Bone marrow (tissue), 2 donors: ENCODE measurements at places on chromosomes 2 and 18.

DNA sequence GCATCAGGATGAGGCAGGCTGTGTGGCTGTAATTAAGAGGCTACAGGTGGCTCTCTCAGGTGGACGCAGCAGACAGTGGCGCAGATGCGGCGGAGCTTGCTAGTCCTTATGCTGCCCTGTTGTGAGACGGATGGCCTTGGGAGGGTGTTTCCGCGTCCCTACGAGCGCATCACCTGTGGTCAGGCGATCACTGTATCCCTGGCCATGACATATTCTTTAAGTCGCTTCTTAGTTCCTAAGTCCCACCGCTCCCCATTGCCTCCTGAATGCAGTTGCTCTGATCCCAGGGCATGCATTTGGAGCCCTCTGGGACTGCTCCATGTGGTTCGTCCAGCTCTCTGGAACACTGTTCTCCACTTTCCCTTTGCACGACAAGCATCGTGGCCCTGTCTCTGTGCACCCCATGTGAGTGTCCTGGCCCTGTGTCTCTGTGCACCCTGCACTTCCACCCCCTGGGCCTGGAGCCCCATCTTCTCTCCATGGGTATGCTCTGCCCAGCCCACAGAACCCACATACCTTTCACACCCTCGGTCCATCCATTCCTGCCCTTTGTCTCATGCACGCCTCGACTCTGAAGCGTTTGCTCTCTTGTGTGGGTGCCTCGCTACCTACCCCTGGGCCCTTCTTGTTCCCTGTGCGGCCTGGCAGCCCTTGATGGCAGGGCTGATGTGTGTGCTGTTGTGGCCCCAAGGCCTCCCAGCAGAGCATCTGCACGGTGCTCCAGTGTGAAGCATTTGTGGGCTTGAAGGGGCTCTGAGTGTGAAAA, 74.4 kb downstream of the SH3RF3 start:
- DNase-seq, result no peak

GRCh38 chr18:45008694-45009413, 328.2 kb downstream of the SETBP1 start:
- DNase-seq, result no peak

- no peak for DNase-seq
These were observed 1.6 kb downstream of the FEV start for GRCh38 chr2:218983263-218983933.

DNA sequence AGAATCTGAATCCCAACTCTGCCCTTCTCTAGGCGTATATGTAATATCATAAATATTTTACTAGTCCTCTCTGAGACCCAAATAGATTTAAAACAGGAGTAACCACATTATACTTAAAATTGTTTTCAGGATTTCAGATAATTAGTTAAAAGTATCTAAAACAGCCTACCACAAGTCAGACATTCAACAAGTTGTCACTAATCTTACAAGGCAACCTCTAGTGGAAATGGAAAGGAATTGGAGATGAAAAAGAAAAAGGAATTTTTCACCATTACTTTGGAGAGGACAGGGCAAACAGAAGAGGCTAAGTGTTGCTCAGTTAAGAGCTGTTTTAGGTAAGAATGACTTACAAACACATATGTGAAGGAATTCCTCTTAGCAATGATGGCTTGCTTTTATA, 11.4 kb downstream of the CUL3 start:
- DNase-seq, result no peak

GRCh38 chr2:115163572-115163971, 721.1 kb downstream of the DPP10 start:
- no peak for DNase-seq

DNA sequence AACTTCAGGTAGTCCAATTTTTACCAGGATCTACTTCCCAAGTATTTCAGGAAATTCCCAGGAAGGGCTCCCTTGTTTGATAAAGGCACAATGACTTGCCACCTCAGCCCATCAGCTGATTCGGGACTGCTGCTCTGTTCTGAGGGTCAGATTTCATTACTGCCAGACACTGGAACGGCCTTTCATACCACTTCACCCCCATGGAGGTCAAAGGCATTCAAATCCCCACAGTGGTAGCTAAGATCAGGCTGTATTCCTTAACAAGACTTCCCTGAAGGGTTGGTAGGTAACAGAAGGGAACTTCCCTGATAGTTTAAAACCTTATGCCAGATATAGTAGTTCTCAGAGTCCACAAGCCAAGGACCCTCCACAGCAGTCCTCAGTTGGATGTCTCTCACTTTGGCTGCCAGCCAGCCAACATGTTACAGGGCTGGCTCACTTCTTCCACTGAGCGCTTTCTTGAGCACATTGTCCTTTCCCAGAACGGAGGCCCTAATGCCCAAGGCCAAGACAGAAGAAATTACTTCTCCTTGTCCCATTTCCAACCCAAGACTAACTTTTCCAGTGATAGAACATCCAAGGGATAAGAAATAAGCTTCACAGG, 40.0 kb upstream of the GLS start:
- no peak for DNase-seq

GRCh38 chr2:67290451-67291290, 106.5 kb upstream of the ETAA1 start:
- no peak for DNase-seq

DNA sequence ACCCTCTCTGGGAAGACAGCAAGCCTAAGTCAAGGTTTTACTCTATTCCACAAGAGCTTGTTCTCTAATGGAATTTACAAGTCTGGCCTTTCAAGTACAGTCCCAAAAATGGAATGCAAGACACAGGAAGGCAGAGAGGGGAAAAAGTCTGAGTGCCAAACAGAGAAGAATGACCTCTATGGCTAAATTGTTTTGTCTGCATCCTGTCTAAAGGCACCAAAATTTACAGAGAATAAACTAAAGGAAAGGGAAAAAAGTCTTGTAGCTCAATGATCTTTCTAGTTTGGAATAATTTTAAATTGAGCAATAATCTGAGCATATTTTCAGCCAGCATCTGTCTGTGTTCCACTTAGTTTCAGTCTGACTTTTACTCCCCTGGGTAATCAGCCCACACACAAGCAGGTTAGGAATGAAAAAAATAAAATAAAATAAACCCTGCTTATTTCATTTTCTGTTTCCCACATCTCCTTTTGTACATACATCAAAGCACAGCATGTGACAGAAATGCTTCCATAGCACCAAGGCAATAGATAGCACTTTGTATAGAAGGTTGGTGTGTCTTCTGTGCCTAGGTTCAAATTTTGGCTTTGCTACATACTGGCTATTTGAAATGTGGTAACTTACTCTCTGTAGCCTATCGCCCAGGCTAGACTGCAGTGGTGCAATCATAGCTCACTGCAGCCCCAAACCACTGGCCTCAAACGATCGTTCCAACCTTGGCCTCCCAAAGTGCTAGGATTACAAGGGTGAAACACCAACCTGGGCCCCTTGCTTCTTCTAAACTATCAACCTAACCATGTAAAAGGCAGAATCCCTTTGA, 105.1 kb downstream of the SLC8A1 start:
- no peak for DNase-seq

DNA sequence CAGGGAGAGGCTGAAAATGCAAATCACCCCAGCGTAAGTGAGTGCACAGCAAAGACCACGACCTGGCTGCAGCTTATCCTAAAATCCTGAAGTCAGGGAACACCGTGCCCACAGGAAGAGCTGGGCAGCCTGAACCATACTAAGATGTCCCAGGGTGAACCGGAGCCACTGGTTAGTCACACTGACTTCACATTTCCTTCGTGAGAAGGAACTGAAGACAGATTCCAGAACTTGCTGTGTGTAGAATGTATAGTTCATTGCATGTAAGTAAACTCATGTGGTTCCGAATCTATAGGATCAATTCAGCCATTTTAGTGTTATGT, 84.6 kb upstream of the NDUFV2 start:
- peak; percentile 13 for DNase-seq

- no peak for DNase-seq
These were observed 7.5 kb downstream of the ZNF519 start for GRCh38 chr18:14124689-14125088.

DNA sequence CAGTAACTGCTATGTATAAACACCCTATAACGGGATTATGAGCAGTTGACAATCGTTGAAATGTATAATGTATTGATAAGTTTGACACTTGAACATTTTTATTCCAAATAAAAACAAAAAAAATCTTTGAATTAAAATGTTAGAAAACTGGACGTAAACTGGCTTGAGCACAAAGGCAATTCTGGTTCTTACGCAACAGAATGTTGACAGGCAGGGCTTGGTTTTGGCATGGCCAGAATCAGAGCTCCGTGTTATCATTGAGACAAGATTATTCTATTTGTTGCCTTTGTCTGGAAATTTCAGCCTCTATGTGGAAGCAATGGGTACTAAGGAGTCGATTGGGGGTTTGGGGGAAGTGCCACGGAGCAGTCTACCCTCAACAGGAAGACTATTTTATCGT, 1028.6 kb upstream of the ZEB2 start:
- DNase-seq, result no peak
